ENCODE measurements at places on chromosomes 1 and 21.

DNA sequence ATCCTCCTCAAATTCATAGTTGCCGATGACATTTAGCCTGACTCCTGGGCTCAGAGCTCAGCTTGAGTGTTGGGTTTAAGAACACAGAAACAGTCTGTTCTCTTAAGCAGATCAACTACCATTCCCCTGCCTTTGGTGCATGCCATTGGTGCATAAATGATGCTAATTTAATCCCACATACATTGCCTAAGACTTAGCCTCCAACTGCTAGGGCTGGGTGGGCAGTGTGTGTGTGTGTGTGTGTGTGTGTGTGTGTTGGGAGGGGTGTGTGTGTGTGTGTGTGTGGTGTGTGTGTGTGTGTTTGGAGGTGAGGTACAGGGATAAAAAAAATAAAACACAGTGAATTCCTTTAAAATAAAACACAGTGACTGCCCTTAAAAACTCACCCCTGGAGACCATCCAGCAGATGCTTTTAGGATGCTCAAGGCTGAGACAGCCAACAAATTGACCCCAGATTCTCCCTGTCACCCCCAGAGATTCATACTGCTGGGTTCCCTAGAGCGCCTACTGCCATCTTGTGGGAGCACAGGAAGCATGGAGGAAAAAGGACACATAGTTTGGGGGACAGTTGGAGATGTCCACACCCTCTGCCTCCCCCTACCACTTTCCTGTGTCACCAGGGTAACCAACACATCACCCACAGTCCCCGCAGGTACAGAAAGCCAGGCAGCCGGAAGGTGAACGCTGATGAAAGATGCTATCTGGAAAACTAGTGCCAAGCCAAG lies 30.6 kb downstream of the KLHDC7A start:
- no peak for DNase-seq

DNA sequence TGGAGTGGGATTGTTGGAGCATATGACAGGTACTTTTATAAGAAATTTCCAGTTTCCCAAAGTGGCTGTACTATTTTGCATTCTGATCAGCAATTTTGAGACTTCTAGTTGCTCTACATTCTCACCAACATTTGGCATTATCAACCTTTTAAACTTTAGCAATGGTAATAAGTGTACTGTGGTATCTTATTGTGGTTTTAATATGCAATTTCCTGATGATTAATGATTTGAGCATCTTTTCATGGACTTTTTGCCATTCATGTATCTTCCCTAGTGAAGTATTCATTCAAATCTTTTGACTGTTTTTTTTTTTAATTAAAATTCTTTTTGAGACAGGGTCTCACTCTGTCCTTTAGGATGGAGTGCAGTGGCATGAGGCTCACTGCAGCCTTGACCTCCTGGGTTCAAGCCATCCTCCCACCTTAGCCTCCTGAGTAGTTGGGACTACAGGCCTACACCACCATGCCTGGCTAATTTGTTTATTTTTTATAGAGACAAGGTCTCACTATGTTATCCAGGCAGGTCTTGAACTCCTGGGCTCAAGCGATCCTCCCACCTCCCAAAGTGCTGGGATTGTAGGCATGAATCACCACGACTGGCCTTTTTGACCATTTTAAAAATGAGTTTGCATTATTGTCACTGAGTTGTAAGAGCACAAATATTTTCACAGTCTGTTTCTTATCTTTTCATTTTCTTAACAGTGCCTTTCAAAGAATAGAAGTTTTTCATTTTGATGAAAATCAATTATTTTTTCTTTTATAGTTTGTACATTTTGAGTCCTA lies 7.8 kb upstream of the SLC6A9 start:
- no peak for DNase-seq

DNA sequence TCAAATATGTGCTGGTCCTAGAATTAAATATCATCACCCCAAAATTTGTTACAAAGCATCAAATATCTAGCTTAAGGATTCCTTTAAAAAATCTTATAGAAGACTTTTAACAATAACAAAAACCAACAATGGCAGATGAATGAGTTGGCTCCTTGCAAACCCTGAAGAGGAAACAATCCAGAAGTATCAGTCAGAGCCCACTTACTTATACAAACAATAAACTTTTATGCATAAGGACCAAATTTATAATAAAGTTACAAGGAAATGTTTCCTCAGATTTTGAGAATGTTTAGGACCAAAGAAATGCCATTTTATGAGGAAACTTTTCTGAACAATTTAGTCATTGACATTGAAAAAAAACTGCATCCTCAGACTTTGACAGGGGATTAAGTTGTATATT lies 52.7 kb downstream of the LPAR3 start:
- no peak for DNase-seq

- no peak for DNase-seq
Observed at GRCh38 chr21:39080366-39080765, 102.9 kb downstream of the PSMG1 start.

DNA sequence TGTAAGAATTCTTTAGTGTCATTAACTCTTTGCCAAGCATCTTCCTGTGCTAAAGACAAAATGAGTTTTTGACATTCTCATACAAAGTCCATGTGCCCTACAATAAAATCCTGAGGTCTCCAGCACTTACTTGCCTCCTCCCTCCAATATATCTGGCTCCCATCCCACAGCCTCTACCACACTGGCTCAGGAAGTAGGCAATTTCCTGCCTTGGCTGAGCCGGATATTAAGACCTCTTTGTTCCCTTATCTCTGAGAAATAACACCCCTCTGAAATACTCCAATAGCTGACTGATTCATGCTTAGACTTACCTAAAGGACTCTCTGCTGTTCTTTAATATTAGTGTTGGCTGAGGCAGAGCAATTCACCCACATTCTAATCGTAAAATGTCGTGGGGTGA lies 37.6 kb upstream of the GORAB start:
- DNase-seq, result no peak

- DNase-seq, result no peak
Observed at GRCh38 chr1:99764439-99764838, 2.0 kb downstream of the FRRS1 start.

DNA sequence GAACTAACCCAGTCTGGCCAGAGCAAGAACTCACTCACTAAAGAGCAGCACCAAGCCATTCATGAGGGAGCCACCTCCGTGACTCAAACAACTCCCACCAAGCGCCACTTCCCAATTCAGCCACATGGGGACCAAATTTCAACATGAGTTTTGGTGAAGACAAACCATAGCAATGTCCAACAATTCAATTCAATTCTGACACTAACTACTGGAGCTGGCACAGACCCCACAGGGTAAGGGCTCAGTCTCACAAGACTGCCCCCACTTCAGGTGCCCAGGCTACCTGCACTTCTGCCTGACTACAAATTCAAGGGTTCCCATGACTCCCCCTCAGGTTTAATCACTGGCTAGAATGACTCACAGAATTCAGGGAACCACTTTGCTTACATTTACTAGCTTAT lies 48.8 kb upstream of the RAP1A start:
- no peak for DNase-seq

DNA sequence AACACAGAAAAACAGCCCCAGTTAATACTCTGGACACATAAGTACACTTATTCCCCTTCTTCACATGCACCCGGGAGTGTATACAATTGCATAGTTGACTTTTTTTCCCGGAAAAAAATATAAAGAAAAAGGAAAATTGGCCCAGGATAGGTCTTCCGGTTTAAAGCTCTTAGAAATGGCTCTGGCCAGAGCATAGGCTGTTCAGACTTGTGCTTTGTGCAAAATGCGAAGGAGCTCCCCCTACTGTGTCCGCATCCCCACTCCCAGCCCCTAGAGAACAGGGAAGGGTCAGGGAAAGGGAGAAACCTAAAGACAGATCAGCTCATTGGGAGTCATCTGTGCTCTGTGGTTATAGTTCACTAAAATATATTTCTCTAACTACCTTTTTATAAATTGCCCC lies 5.5 kb upstream of the MTMR11 start:
- no peak for DNase-seq
